ENCODE measurements at places on chromosomes 5 and 9. TPM values are rescaled to one million over a fixed set of nuclear protein-coding genes. Genes with fewer than 3 reads are reported as not detected.

The DBH gene
- 2.3 TPM for polyA plus RNA-seq

GRCh38 chr5:90685425-90686022 lies 126.9 kb downstream of the ADGRV1 start:
- no peak for DNase-seq

The HAVCR2 gene
- polyA plus RNA-seq, result 5.4 TPM

DNA sequence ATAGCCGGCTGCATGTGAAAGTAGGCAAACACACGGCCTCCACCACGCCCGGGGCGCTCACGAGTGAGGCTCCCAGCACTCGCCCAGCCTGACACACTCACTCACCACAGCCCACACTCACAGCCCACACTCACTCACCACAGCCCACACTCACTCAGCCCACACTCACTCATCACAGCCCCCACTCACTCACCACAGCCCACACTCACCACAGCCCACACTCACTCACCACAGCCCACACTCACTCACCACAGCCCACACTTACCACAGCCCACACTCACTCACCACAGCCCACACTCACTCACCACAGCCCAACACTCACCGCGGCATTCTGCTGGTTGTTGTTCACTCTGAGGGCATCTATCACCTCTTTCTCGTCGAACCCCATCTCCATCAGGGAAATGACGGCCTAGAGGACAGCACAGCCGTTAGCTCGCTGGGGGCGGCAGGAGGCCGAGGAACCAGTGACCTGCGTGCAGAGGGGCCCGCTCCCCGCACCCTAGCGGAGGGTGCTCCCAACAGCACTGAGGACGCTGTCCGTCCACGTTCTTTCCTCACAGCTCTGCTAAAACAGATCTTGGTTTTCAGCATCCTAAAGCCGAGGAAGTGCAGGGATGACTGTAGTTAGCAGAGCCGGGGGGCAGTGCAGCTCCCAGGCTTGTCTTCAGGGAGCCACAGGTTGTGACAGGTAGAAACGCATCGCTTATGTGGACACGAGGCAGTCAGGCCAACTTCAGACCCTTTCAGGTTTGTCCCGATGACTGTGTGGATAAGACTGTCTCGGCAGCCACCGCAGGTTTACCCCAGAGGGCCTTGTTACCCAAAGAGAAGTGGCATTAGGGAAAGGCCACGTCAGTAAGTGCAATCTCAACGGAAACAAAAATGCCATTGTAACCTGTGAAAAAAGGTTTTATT lies 21.6 kb downstream of the UBAC1 start:
- DNase-seq, result no peak

The BRD8 gene
- 120 TPM for polyA plus RNA-seq

The SLC4A9 gene
- polyA plus RNA-seq, result 18.2 TPM

The BTNL3 gene
- 0.05 TPM for polyA plus RNA-seq

The PCDHB4 gene
- polyA plus RNA-seq, result 1.9 TPM

DNA sequence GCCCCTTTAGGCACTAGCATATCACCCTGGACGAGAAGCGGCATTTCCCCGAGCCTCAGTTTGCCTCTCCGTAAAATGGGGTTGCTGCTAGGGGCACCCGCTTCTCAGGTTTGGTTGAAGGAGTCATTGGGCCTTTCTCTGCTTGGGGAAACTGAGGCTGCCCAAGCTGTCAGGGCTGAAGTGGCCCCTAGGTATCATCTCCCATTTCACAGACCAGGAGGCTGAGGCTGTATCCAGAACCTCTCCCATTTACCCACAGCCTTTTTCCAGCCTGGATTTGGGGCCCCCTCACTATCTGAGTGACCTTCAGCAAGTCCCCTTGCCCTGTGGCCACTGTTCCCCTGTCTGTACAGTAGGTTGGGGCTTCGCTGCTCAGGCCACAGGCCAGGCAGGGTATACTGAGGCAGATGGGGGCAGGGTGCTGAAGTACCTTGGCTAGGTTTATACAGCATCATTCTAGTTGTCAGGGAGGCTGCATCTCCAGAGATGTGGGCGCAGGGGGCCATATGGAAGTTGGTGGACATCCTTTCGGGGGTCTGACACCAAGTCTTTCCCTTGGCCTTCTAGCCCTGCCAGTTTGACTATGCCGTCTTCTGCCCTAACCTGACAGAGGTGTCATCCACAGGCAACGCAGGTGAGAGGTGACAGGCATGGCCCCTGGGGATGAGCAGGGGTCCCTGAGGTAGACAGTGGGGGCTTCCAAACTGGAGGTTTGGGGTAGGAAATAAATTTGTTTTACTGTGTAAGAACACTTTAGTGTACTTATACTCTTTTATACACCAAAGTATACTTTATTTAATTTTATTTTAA lies 7.9 kb downstream of the FPGS start:
- no peak for DNase-seq
